ENCODE measurements at places on chromosomes 4 and X. TPM values are rescaled to one million over a fixed set of nuclear protein-coding genes. Genes with fewer than 3 reads are reported as not detected.

The STATH gene
- total RNA-seq = not detected

DNA sequence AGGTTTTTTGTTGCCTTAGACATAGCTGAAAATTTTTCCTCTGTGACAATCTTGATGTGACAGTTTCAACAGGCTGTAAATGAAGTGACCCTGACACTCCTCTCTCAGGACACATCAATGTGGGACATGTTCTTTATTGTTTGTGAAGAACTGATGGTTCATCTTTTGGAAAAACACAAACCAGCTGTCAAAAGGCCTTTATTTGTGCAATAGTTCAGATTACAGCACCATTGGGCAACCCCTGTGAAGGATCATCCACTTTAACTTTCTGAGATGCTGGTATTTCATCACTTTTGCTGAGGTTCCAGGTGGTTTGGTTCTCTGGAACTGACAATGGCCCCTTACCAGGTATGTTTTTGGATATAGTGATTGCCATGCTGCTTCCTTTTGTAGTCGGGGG is 40.3 kb downstream of the OSTC start:
- no peaks in the 10 kb centered on the region for H3K4me1 ChIP-seq
- DNase-seq = no peak

The HS6ST2 gene
- total RNA-seq = 0.89 TPM

DNA sequence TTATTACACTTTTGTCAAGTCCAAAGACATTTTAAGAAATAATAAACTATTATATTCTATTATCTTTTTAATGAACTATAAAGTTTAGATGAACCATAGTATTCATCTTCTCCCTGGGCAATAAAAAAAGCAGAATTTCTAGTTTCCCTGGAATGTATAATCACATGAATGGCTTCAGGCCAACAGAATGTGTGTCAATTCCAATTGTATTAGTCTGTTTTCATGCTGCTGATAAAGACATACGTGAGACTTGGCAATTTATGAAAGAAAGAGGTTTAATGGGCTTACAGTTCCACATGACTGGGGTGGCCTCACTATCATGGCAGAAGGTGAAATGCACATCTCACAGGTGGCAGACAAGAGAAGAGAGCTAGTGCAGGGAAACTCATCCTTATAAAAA is 70.7 kb upstream of the ANXA10 start:
- H3K27me3 ChIP-seq = no peaks in the 10 kb centered on the region
- DNase-seq = no peak
- no peaks in the 10 kb centered on the region for H3K4me1 ChIP-seq

- no peaks in the 10 kb centered on the region for H3K36me3 ChIP-seq
- no peaks in the 10 kb centered on the region for H3K27me3 ChIP-seq
- no peak for DNase-seq
- H3K4me3 ChIP-seq = no peak overlapping the region
Observed at GRCh38 chr4:128477540-128477939, 189.9 kb upstream of the PGRMC2 start.

The CXorf65 gene
- total RNA-seq = 28.1 TPM

All from natural killer cell treated with Interleukin-12 subunit alpha and Interleukin-12 subunit beta and Interleukin-15 and Interleukin-18, amount 100 ng/mL, for 72 hours (primary cell).